ENCODE measurements at places on chromosomes 1 and 21. TPM values are rescaled to one million over a fixed set of nuclear protein-coding genes. Genes with fewer than 3 reads are reported as not detected.

The RGS7 gene
- 0.18 TPM for total RNA-seq

The MYOCOS gene
- not detected for total RNA-seq

The COL16A1 gene
- total RNA-seq = 56.5 TPM

The GBP7 gene
- total RNA-seq = not detected

The FAM72A gene
- total RNA-seq = 8.8 TPM

The OR2G6 gene
- total RNA-seq = not detected

The INAVA gene
- total RNA-seq = 10.3 TPM

DNA sequence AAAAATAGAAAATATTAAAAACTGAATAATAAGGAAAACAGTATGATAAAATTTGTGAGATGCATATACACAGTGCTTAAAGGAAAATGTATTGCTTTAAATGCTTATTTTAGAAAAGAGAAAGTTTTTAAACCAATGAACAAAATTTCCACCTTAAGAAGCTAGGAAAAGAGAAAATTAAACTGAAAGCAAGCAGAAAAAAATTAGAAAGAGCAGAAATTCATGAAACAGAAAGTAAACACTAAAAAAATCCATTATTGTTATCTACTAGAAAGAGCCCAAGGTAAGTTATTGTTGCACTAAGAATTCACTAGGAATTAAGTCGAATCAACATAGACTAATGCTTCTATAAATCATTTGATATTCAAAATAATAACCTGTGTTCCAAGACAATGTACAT, 67.7 kb downstream of the PIK3R3 start:
- no peak for DNase-seq

GRCh38 chr1:93078203-93078602, 880 bp upstream of the MTF2 start:
- no peak for DNase-seq

DNA sequence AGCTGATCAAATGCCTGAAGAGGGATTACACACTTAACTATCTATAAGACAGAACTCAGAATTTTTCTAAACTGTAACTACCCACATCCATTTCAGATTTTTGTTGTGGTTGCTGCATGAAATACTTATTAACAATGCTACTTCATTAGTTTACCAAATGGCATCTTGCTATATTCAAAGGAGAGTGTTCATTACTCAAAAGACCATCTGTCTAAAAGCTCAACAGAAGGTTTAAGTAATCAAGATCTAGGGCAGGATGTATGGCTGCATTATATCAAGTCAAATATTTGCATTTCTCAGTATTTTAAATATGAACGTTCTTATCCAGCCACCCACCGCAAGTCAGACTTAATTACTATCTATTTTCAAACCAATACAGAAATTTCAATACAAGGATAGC, 79.9 kb downstream of the SIPA1L2 start:
- no peak for DNase-seq

GRCh38 chr1:107524301-107524700, 383.5 kb downstream of the NTNG1 start:
- DNase-seq = no peak

DNA sequence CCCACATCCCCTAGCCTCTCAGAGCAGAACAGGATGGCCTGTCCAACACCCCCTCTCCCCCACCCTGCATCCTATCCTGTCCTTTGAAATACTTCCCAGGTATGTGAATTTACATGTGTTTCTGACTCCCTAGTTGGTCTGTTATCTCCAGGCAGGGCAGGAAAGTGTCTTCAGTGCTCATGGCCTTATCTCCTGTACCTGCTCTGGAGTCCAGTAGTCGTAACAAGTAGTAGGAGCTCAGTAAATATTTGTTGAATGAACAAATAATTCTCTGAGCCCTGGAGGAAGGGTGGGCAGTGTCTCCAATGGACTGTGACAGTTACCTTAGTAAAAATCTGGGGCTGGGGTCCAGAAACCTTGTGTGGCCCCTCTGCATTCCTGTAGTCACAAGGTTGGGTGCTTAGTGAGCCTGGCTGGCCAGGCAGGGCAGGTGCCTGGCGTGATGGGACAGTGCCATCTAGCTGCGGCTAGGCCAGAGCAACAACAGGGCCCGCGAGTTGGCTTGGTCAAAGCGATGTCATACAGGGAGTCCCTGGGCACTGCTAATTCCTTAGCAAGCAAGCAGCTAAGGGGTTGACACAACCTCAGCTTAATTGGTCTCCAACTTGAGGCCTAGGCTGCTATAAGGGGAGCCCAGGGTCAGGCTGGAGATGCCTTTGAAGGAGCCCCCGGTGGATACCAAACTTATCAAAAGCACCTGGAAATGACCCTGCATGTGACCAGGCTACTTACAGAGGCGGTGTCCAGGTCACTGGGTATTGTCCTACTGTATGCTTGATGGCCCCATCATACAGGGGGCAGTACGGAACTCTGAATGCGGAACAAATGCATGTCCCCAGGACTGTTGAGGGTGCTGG, 89.0 kb upstream of the PPM1J start:
- DNase-seq = peak; percentile 23

DNA sequence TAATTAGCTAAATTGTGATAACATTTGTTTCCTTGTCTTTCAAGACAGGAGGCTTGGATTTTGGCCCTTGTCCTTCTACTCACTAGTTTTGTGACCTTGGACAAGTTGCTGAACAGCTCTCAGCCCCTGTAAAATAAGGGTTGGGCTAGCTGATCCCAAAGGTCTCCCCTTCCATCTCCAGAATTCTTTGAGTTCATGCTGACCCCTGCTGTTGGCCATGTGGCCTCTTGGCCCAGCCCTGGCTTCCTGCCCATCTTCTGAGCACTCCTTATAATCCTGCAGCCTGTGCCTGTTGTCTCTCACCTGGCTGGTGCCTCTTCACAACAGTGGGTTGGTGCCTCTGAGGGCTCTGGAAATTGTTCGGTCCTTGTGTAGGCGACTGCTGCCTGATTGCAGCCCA, 10.1 kb downstream of the PTGFRN start:
- no peak for DNase-seq

DNA sequence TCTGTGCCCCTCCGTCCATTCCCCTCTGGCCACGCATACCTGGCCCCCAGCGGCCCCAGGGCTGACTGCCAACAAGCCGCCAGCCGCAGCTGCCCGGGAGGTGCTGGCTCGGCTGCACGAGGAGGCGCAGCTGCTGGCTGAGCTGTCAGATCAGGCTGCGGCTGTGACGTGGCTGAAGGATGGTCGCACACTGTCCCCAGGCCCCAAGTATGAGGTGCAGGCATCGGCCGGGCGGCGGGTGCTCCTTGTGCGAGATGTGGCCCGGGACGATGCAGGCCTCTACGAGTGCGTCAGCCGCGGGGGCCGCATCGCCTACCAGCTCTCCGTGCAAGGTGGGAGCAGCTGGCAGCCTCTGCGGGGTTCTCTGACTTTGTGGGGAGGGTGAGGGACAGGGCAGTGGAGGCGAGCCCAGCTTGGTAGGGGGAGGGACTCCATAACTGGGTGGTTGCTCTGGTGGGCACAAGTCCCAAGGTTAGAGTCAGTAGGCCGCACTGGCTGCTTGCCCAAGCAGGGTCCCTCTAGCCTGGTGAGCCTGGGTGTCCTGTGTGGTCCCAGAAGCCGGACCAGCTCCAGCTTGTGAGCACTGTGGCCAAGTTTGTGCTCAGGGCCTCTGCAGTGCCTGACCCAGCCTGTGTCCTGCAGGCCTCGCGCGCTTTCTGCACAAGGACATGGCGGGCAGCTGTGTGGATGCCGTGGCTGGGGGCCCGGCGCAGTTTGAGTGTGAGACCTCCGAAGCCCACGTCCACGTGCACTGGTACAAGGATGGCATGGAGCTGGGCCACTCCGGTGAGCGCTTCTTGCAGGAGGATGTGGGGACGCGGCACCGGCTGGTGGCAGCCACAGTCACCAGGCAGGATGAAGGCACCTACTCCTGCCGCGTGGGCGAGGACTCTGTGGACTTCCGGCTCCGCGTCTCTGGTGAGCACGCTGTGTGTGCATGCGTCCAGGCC, 8.8 kb downstream of the OBSCN start:
- DNase-seq = no peak

- DNase-seq = peak; percentile 74
These were observed 26.5 kb upstream of the SLC35A3 start for GRCh38 chr1:99943223-99943794.

DNA sequence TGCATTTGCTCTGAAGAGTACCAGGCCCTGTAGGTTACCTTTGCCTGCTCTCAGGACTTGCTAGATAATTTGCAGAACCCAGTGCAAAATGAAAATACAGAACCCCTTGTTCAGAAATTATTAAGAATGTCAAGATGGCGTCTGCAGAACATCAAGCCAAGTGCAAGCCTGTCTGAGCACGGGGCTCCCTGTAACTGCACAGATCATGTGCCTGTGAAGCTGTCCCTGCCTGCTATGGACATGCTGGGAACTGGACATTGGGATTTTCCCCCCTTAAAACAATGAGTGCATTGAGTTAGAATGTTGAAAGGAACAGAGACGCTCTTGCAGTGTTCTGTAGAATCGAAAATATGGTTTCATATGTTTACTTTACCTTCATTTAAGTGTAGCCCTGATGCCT, 2.9 kb downstream of the CLDN14 start:
- DNase-seq = no peak

- DNase-seq = no peak
These were observed 56.3 kb downstream of the DDR2 start for GRCh38 chr1:162688521-162688920.

GRCh38 chr1:77539519-77540142, 142.8 kb downstream of the ZZZ3 start:
- DNase-seq = peak; percentile 85

DNA sequence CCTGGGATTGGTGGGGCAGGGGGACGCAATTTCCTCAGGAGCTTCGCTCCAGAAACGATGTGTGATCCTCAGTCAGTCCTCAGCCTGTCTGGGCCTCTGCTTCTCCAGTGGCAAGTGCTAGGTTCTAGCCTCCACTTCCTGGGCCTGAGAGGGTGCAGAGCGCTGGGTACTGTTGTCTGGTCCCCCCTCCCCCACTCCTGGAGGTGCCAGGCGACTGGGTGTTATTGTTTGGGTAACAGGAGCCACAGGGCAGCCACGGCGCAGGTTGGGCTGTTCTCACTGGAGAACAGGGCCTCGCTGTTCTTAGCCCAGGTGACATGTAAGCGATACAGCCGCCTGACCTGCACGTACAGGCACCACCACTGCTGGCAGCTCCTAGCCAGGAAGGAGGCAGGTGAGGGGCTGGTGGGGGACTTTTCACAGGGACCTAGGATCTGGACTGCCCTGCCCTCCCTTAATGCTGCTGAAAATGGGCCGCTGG, 2.1 kb downstream of the RPS6KA1 start:
- DNase-seq = no peak

GRCh38 chr1:30400507-30400906, 322.9 kb downstream of the MATN1 start:
- DNase-seq = no peak

DNA sequence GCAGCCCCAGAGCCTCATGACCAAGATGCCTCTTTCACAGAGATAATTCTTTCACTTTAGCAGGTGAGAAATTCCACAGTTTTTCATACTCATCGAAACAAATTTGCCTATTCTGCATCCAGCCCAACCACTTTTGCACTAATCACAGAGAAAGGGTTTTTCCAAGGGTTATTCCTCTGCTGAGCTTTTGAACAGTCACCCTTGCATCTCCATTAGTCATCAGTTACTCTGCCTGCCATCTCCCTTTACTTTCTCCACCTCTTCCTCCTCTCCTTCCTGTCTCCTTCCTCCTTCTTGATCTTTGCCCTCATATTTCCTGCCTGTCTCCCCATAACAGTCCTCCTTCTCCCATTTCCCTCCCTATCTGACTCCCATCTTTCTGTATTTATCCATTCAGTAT, 43.9 kb downstream of the FH start:
- DNase-seq = no peak

DNA sequence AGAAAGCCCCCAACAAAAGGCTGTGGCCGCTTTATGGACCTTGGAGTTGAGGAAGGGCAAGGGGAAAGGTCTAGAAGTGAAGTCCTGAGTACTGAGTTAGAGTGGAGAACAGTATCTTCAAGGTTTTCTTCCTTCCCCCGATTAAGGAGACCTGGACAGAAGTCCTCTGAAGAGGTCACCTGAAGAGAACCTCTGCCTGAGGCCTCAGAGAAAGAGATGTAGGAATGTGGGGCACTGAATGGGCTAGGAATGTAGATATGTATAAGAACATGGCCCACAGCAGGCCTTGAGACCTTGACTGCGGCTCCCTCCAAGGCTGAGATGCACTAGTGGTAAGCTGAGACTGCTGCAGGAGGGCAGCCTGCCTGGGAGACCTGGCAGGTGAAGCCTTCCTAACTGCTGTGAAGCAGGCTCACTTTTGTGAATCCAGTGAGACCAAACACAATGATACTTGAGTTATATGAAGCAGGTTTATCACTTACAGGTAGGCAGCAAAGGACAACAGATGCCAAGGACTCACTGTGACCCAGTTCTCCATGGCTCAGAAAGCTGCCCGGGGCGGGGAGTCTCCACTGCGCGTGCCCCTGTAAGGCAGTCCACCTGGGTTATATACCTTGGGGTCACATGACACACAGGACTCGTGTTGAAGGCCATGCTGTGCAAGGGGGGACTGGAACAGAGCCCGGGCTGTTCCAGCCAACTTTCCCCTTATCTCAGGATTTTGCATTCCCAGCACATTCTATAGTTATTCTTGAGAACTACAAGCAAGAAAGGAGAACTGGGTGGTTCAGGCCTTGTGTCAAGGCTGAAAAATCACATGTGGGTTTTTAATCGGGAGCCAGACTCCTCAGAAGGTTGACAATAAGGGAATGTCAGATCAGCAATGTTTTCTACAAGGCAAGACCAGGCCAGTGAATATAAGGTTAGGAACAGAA, 78.8 kb upstream of the PPM1J start:
- peak; percentile 45 for DNase-seq

DNA sequence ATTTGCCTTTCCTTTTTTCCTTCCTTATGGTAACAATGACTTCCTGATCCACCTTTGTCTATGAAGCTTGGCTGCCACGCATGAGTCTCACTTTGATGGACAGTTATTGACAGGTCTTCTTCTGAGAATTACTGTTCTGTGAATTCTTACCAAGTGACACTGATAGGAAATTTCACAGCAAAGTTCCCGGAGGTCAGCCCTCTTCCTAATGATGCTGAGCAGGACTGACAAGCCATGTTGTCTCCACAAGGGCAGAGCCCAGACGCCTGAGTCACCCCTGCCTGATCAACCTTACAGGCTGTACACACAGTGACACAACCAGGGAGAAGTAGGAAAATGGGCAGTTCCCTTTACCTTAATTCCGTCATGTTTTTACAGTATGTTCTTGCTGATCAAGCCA, 44.2 kb downstream of the ZC3H11B start:
- DNase-seq = peak; percentile 26

DNA sequence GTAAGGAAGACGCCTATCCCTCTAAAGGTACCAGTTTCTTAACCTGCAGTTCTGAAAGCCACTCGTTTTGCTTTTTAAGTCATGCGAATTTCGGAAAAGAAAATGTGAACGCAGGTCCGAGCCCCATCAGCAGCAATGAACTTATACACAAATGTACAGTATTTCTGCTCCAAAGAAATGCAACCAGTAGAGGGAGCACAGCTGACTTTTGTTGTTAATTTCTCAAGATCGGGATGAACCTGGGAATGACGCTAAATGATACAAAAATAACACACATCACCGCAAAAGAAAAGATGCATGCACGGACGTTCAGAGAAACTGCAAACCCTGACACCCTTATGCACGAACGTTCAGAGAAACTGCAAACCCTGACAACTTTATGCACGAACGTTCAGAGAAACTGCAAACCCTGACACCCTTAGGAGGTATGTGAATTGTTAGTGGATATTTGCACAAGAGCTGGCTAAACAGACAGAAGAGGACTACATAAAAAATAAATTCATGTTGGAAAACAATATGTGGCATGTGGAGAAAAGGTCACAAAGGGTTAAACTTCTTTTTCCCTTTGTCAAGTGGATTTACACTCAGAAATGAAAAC, 3.5 kb upstream of the TIAM1 start:
- DNase-seq = no peak

GRCh38 chr1:182060877-182061276, 635 bp downstream of the ZNF648 start:
- no peak for DNase-seq
